GM04504 (cell line): ENCODE measurements at places on chromosomes 3 and 15.
A peak's percentile ranks its signal among the peaks of the same experiment; 100 is the strongest.

- DNase-seq, result no peak
Measured at GRCh38 chr3:184526088-184526433, 35.5 kb upstream of the EPHB3 start.

DNA sequence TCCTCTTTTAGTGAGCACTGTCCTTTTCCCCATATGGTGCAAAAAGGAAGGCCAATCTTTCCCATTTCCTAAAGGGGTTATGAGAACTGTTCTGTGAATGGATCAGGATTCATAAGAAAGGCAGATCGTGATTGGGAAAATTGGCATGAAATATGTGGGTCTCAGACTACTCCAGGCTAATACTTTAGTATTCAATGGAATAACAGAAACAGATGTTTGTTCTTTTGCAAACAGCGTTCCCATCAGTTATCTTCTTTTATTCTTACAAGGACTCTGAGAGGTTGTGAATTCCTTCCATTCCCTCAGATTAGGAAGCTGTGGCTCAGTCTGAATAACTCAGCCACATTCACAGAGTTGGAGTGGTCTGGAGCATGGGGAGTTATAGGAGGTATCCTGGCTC lies 51.3 kb upstream of the MTMR10 start:
- no peak for DNase-seq

- DNase-seq, result no peak
Measured at GRCh38 chr3:47533996-47534454, 20.5 kb upstream of the ELP6 start.

- DNase-seq, result no peak
Measured at GRCh38 chr3:151421938-151422337, 37.4 kb upstream of the P2RY12 start.

DNA sequence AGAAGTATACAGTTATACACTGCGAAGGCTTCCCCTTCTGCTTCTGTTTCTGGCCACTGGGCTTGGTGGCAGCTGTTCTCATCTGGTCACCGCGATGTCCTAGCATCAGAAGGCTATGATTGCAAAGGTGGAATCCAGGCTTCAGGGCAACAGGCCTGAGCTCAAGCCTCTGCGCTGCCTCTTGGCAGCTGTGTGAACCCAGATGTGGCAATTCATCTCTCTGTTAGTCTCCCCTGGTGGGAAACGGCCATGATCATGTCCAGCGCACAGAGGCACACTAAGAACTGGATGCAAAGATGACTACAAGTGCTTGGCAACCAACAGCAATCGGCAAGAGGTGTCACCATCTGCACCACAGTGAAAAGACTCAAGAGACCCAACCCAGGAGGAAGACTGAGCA lies 78.9 kb downstream of the PCSK6 start:
- DNase-seq, result no peak

DNA sequence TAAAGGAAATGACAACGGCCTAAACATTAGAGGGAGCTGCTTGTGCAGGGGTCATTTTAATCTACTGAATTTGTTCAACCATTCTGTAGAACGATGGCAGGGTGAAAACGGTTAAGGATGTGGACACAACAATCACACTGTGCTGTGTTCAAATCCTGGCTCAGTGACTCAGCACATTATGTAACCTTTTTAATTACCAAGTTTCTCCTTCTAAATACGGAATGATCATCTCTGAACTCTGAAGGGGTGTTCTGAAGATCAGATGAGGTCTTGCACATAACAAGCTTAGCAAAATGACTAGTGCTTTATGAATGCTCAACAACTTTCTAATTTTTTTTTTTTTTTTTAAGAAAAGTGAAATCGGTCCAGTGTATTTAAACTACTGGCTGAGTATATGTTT lies 592.8 kb downstream of the FOXP1 start:
- DNase-seq, result no peak

GRCh38 chr3:127668906-127669305 lies 3.8 kb upstream of the ABTB1 start:
- DNase-seq, result no peak

- no peak for DNase-seq
Measured at GRCh38 chr15:89777782-89778380, 1.7 kb downstream of the MESP2 start.

GRCh38 chr3:126456211-126456610 lies 19.5 kb downstream of the ZXDC start:
- DNase-seq, result no peak

DNA sequence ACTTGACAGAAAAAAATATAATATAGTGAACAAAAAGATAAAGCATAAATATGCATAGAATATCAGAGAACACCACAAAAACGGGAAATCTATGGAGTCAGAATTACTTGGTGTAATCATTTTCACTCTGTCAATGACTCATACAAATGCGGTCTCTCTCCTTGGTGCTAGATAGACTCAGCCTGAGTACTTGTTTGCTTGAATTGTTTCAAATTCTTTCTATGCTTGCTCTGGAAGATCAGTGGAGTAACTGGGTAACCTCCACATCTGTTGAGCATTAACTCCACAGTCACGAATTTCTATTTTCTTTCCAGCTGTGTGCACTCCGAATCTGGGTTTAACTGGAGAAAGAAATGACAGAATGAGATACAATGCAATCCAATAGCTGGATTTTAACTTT lies 760.4 kb downstream of the ZPLD1 start:
- no peak for DNase-seq

DNA sequence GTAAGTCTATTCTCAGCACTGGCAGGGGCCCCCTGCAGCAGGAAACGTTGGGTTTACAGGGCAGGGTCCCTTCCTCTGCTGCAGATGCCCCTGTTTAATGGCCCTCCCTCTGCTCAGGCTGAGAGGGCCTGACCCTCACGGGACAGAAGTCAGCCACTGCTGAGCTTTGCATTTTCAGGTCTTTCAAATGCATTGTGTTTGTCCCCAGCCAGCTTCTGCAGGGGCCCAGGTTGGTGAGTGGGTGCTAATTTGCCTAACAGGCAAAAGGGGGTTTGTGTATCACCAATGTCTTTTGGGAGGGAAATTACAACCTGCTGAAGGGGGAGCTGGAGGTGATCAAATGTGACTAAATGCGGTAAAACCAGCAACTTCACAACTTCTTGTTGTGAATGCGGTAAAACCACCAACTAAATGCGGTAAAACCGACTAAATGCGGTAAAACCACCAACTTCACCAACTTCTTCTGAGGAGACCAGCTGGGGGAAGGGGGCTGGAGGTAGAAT lies 44.8 kb upstream of the UBE2E1 start:
- DNase-seq, result no peak

- no peak for DNase-seq
Measured at GRCh38 chr3:71874618-71875017, 89.7 kb upstream of the PROK2 start.

- DNase-seq, result no peak
Measured at GRCh38 chr3:9793161-9793781, 389 bp downstream of the ARPC4 start.

GRCh38 chr3:66629982-66630368 lies 129.2 kb upstream of the LRIG1 start:
- no peak for DNase-seq

DNA sequence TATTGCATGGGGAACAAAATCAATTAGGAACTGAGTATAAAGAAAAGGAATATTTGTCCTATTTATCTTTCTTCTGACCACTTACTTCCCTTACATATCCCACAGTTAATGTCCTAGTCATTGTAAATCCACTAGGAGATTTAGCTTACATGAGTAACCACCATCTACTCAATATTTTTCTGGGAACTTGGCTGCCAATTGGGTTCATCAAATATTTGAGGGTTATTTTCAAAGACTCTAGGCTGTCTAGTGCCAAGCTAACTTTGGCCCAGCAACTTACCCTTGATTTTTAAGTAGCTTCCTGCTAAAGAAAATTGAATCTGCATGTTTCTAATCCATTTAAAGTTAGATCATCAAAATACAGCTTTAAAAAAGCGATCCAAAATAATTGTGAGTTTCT lies 362.5 kb upstream of the EPHA3 start:
- no peak for DNase-seq

GRCh38 chr3:192772240-192772894 lies 45.0 kb upstream of the FGF12 start:
- DNase-seq, result peak; percentile 6

DNA sequence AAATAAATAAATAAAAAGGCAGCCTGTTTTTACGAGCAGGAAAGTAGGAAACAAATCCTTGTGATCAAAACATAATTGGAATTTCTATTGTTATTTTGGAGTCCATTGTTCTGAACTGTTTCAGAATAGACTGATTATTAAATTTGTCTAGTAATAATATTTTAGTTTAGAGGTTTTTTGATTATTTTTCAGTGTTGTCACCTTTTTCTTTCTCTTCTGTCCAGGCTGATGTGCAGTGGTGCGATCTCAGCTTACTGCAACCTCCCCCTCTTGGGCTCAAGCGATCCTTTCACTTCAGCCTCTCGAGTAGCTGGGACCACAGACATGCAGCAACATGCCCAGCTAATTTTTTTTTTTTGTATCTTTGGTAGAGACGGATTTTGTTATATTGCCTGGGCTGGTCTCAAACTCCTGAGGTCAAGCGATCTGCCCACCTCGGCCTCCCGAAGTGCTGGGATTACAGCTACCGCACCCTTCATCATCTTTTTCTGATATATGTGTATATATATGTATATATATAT lies 38.0 kb downstream of the KAT2B start:
- no peak for DNase-seq

DNA sequence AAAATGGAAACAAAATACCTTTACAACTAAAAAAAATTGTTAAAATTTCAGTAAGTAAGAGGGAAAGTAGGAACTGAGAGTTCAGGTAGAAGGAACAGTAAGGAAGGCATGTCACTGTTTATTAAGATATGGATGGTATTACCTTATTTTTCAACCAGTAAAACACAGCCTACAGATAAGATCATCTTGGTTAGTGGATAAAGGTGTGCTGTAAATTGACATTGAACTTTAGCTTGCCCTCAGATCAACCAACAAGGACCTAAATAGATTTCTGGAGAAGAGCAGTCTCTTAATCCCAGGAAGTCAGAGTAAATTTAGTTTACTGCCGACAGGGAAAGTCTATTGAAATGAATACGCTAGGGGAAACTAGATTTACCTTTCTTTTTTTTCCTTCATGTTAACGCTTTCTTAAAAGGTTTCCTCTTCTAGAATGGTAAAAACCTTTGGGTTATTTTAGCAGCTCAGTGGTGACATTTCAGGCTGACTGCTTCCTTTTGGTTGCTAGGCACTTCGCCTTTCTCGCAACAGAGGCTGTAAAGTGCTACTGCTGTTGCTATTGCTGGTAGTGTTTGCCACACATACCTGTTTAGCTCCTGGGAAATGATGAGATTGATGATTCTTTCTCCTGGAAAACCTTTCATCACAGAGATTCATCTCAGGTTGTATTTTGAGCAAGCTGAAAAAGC lies 12.9 kb downstream of the DZIP3 start:
- DNase-seq, result no peak

DNA sequence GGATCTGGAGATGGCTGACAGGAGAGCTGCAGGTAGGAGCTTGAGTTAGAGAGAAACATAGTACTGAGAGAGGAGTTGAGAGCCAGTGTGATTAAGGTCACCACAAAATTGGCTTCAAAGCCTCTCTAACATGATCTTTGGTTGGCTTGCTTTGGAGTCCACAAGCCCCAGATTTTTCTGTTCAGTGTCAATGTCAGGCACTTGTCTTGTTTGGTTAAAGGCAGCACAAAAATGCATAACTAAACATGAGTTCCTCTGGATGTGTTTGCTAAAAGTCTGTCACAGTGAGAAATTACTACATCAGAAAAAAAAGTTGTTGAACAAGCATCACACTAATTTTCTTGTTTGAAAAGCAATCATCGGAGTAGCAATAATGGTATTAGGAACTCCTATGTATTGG lies 440.5 kb downstream of the NTRK3 start:
- no peak for DNase-seq

GRCh38 chr3:193452338-193452737 lies 73.8 kb upstream of the ATP13A5 start:
- DNase-seq, result no peak

- DNase-seq, result peak; percentile 87
Measured at GRCh38 chr3:125115640-125116039, 59.8 kb upstream of the HEG1 start.

GRCh38 chr15:43125100-43125661 lies 8.2 kb upstream of the TMEM62 start:
- no peak for DNase-seq

DNA sequence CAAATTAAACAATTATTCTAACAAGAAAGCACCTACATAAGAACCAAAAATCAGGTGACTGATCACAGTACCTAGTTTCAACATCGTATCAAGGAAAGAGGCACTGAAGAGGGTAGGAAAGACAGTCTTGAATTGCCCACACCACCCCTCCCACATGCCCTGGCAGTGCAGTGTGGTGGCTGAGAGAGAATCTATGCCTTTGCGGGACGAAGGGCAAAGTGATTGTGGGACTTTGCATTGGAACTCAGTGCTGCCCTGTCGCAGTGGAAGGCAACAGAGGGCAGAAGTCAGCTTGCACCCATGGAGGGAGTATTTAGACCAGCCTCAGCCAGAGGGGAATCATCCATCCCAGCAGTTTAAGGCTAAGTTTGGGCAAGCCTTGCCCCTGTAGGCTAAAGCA lies 24.5 kb downstream of the NEDD4 start:
- no peak for DNase-seq

DNA sequence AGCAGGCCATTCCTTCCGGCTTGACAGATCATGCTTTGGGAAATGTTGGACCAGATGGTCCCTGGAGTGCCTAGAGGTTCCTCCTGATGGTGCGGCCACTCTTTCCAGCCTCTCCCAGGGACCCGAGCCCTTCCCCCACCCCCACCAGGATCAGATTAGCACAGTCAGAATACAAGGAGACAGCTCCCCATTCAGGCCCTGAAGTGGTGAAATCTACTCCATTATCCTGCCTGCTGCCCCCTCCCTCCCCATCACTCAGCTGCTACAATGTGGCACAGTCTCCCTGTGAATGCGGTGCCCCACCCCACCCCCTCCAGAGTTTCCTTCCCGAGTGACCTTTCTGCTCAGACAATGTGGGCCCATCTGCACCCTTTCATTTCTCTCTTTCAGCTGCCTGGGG lies 29.4 kb downstream of the RNU5B-1 start:
- no peak for DNase-seq

DNA sequence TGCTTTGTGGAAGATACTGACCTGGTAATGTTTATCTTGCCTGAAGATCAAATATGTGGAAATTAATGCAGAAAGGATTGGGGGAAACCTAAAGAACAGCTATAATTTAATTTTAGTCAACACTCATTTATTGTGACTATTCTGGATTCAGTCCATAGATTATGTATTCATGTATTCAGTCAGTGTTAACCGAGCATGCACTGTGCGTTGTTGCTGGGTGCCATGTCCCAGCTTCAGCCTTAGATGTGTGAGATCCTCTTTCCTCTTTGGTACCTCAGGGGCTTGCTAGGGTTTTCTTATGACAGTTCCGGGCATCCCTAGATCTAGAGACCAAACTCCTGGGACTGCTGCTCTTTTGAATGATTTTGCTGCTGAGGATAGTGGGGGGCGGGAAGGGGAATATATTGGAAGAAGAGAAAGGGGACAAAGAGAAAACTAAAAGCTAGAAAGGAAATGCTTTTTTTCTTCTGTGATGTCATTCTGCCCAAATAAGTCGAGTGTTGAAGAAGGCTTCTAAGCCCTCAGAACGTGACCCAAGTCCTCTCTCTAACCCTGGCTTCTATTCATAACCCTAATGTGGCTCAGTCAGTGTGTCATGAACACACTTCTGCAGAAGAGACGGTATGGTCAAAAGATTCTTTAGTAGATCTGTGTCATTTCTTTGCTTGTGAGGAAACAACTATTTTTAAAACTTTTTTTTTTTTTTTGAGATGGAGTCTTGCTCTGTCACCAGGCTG lies 33.5 kb downstream of the STARD9 start:
- no peak for DNase-seq
